Gastroesophageal sphincter (tissue), 4 donors: ENCODE measurements at places on chromosomes 16 and 17.

DNA sequence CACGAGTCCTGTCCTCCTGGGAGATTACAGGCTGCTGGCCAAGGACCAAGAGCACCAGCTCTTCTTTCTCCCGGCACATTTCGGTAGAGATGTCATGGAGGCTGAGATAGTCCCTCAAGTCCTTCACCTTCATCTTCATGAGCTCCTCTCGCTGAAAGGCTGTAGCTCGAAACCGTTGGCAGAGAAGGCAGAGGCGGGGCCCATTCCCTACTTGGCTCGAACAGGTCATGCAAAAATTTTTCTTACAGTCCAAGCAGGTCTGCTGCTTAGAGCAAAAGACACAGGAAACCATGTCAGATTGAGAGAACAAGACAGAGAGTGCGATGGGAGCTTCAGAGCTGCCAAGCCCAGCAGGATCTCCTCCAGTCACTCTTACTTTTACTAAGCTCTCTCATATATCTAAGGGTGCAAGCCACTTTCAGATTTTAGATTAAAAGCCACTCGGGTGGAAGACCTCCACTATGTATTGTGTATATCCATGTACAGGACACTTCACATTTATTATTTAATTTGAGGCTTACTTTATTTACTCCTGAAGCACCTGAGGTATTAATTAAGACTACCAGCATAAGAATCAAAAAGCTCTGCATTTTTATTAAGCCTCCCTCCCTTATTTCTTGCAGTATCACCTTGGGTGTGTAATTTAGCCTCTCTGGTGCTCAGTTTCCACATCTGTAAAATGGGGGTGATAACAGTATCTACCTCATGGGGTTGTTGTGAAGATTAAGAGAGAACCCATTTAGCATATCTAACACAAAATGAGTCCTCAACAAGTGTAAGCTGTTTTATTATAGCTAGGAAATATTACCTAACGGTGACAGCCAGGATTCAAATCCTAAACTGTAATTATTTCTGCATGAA lies 41.4 kb downstream of the LIG3 start:
- no peak for ATAC-seq

- no peak for ATAC-seq
Measured at GRCh38 chr17:83145358-83145738, 65.9 kb downstream of the METRNL start.

DNA sequence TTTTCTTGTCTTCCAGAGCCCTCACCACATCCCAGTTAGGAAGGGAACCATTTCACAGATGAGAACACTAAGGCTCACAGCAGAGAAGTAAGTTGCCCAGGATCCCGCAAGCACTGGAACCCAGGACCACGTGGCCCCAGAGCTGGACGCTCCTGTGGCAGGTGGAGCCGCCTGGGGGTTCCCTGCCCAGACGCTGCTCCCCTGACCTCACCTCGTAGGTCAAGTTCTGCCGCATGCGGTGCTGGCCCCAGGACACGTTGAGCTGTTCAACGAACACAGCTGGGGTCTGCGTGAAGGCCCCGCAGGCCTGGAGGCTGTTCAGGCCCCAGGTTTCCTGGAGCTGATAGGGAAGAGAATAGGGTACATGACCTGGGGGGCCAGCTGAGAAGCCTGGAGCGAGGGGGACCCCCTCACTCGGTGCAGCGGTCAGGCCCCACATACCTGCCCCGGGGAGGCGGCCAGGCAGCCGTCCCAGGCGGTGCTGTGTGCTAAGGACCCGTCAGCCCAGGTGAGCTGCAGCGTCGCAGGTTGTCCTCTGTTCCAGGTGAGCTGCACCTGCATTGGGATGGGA lies 54.1 kb downstream of the RMI2 start:
- no peak for ATAC-seq

DNA sequence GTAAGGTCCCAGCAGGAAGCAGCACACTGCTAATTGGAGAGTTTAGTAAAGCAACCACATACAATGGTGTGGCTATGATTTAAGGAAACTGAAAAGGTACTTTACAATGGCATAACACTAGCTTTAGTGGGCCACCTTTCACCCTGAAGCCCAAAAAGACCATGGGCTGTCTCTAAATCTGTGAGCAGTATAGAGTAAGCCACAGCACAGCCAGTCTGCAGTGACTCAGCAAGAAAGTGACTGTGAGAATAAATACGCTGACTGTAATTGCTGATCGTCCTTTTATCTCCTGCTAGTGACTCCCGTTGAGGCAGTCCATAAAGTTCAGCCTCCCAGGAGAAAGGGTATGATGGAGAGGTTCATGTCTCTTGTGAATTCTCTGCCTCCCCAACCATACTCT lies 679.8 kb upstream of the KIF2B start:
- ATAC-seq = no peak

- no peak for ATAC-seq
Measured at GRCh38 chr17:70313086-70313852, 143.9 kb downstream of the KCNJ2 start.

- no peak for ATAC-seq
Measured at GRCh38 chr16:78005881-78006280, 16.5 kb upstream of the CLEC3A start.

DNA sequence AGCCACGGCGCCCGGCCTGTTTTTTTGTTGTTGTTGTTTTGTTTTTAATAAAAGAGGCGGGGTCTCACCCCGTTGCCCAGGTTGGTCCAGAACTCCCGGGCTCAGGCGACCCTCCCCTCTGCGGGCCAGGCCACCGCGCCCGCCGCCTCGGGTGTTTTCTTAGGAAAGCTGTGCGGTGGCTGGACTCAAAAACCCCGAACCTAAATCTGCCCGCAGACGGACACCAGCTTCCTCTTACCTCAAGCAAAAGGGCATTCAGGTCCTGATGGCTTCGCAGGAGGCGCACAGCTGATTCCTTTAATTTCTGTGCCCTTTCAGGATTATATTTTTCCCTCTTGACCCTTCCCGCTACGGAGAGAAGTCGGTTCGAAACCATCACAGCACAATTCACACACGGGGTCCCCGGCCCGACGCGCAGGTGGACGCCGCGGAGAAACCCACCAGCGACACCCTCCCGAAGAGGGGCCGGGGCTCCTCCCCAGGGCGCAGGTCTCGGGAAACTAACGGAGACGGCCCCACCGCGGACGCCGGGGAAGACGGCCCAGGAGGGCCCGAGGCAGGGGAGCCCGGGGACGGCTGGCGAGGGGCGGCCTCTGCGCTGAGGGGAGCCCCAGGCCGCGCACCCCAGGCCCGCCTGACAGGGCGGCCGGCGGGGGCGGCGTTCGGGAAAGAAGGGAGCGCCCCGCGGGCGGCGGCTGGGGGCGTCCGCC lies 653 bp downstream of the FANCA start:
- ATAC-seq = peak; percentile 2
